T47D (cell line): ENCODE measurements at places on chromosomes 4 and X.
A peak's percentile ranks its signal among the peaks of the same experiment; 100 is the strongest.

- DNase-seq, result no peak
Measured at GRCh38 chrX:94492541-94492940, 818.5 kb downstream of the FAM133A start.

DNA sequence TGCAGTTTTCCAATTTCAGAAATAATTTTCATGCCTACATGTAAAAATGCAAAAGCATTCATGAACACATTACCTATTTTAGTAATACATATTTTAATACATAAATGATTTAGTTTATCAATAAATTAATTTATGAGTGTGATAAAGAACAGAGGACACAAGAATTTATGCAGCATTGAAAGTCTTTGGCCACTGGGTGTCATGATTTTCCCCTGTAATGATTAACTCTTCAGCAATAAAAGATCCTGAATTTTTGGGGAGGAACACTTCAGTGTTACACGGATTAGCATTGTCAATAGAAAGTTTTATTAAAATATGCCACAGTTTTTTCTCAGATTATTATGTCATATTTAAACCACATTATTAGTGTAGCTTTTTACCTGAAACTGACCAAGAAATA is 8.6 kb upstream of the VCX2 start:
- peak; percentile 11 for DNase-seq

DNA sequence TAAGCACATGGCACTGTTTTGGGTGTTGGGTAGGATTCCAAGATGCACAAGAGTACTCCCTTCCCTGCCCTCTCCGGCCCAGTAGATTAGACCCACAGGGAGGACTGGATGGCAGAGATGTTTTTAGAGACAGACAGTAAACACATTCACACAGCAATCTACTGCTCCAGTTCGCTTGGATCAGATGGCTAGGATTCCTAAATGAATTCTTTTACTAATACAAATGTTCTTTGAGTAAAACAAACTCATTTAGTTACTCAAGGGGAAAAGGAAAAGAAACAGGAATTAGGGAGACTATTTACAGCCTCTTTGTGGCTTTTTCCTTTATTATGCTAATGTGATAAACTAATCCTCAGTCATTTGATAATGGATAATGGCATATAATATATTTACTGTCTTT is 5.9 kb downstream of the SNX25 start:
- no peak for DNase-seq

- no peak for DNase-seq
Measured at GRCh38 chr4:73520821-73521220, 39.3 kb downstream of the AFM start.

- no peak for DNase-seq
Measured at GRCh38 chrX:46865281-46865680, 28.4 kb downstream of the RP2 start.

DNA sequence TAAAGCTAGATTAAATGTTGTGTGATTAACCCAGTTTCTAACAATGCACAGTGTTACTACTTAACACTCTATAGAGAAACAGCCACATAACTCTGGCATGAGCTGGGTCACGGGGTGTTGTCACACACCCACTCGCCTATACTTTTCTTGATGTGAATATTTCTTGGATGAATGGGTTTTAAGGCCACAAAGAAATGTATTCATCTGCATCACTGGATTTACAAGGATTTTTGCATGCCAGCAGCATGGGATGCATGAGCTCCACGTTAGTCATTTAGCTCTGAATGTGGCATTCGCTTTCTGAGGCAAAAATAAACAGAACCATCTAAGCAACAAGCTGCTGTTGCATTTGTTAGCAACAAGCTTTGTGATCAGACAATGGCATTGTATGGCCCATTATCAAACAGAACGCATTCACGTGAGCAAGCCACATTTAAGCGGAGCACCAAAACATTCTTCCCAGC is 89.7 kb downstream of the LRP2BP start:
- DNase-seq, result no peak

DNA sequence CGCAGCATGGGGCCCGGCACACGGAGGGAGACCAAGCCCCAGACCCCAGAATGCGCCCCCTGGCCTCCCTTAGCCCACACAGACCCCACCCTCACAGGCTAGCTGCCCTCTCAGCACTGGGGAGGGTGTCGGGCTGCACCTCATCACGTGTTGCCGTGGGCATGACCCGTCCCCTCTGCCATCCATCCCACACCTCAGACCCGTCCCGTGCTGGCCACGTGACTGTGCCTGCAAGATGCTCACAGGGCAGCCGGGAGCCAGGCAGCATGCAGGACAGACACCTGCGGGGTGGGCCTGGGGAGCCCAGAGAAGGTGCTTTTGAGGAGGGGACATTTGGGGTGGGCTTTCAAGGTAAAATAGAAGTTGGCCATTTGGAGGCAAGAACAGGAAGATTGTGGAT is 4.8 kb downstream of the MSANTD1 start:
- no peak for DNase-seq

DNA sequence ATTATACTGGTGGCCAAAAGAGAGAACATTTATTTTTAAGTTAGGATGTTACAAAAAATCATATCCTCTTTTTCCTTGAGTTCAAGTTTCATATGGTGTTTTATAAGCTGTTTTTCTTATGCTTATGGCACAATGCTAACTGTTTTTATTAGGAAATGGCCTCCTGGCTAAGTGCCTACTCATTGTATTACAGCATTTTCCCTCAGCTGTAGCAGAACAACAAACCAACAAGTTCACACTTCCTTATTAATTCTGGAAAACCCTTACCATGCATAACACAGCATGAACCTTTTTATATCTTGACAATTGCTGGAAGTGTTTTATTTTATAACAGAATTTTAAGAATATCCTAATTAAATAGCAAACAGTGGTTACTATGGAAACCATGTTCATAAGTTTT is 165.8 kb downstream of the GASK1B start:
- DNase-seq, result no peak

- DNase-seq, result no peak
Measured at GRCh38 chr4:181007751-181008150, 1235.5 kb upstream of the TENM3 start.

- no peak for DNase-seq
Measured at GRCh38 chr4:86558258-86558657, 35.9 kb upstream of the PTPN13 start.

DNA sequence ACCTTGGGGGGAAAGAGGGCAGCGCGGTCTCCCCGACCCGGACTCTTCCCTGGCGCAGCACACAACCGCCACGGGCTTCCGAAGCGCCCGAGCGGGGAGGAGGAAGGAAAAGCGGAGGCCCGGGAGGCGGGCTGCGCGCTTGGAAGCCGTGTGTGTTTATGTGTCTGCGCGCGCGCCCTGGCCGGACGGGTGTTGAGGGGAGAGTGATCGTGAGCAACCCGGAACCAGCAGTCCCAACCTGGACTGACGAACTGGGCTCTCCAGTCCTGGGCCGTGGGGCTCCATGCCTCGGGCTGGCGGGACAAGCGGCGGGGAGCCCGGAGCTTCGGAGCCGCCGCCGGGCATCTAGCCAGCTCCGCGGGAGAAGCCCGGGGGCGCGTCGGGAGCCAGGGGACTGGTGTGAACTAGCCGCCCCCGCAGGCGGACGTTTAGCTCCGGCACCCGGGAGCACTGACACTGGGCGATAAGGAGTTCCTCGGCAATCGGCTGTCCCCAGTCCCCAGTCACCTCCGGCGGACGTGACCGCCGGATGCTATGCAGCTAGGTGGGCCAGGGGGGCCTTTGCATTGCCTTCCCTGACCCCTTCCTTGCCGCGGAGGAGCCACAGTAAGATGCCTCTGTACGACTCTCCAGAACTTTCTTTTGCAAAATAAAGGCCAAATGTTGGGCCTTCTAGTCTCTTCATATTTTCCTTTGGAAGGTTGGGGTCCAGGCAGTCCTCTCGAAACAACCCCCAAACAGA is 74.8 kb upstream of the BCOR start:
- peak; percentile 59 for DNase-seq

DNA sequence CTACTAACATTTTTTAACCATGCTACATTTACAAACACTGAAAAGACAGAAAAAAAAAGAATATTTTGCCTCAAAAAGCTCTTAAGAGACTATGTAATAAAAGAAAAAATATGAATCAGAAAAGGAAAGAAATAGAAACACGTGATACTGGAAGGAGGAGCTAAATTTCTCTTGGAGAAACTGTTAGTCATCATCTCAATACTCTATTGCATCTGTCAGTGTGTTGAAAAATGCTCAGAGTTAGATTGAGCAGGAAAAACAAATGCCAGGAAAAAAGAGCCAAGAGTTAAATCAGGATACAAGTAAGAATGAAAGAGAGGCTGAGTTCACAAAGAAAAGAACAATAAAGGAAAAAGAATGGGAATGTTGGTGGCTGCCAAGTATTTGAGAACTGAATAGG is 2.6 kb downstream of the RAB28 start:
- DNase-seq, result no peak

- no peak for DNase-seq
Measured at GRCh38 chr4:109207061-109207460, 95.4 kb downstream of the COL25A1 start.

DNA sequence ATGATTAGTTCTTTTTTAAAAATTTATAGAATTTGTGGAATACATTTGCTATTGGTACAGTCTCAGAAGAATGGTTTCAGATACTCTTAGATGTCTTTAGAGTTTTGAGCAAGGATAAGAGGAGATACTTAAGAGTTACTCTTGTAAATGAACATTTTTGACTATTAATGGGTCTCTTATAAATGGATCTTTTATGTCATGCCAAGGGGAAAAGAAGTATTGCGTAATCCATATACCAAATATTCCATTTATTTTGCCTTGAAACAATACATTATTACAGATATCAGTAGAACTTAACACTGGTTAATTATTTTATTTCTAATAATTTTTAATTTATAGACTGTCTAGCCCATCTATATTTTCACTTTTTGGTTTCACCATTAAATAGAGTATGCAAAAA is 17.2 kb upstream of the DCAF4L1 start:
- no peak for DNase-seq

DNA sequence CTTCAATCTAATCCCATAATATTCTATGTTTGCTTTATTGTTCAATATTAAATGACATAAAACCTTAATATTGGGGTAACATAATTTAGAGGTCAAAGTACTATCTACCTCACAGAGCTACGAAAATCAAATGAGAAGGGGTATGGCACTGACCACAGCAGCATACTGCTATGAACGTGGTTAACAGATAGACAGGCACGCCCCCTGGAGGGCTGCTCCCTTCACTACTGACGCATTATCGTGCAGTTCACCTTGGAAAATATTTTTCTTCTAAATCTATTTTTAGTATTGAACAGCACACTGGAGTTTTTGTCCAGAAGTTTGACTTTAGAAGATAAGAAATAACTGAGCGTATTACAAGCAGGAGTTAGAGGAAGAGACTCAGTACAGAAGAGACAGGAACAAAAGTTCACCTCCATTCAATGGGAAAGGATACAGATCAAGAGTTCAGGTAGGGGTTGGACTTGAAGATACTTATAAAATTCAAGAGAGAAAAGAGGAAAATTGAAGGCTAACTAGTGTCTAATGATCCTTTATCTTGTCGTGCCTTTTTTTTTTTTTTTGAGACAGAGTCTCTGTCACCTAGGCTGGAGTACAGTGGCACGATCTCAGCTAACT is 22.7 kb downstream of the MAP9 start:
- no peak for DNase-seq

GRCh38 chr4:1756079-1756478 is 34.8 kb downstream of the TACC3 start:
- DNase-seq, result no peak

DNA sequence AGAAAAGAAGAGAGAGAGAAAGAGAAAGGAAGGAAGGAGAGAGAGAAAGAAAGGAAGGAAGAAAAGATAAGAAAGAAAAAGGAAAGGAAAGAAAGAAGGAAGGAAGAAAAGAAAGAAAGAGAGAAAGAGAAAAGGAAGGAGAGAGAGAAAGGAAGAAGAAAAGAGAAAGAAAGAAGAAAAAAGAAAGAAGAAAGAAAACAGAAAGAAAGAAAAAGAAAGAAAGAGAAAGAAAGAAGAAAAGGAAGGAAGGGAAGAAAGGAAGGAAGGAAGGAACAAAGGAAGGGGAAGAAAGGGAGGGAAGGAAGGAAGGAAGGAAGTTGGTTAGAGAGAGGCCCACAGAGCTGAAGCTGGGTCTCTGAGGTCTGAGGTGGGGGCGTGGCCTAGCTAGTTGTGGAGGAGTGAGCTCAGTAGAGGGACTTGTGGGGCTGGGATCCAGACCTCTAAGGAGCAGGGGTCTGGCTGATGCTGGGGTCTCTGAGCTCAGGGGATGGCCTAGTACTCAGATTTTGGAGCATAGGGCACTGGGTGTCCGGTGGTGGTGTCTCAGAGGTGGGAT is 27.1 kb upstream of the PDZD4 start:
- no peak for DNase-seq

- peak; percentile 7 for DNase-seq
Measured at GRCh38 chrX:44651358-44651757, 108.7 kb upstream of the FUNDC1 start.

DNA sequence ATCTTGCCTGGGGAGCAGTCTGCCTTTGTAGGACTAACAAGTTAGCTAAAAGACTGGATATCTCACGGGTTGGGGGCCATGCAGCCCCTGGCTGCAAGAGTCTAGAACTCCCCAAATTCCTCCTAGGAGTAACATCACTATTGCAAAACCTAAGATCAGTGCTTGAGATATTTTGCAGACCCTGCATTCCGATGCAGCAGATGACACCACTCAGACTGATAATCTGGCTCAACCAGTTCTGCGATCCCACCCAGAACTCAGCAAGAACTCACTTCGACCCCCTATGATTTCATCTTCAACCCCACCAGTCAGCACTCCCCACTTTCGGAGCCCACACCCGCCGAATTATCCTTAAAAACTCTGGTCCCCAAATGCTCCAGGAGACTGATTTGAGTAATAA is 834.0 kb downstream of the C4orf33 start:
- DNase-seq, result no peak

GRCh38 chrX:1597345-1598020 is 6.1 kb downstream of the AKAP17A start:
- no peak for DNase-seq

GRCh38 chr4:17786567-17786966 is 5.1 kb upstream of the FAM184B start:
- no peak for DNase-seq

DNA sequence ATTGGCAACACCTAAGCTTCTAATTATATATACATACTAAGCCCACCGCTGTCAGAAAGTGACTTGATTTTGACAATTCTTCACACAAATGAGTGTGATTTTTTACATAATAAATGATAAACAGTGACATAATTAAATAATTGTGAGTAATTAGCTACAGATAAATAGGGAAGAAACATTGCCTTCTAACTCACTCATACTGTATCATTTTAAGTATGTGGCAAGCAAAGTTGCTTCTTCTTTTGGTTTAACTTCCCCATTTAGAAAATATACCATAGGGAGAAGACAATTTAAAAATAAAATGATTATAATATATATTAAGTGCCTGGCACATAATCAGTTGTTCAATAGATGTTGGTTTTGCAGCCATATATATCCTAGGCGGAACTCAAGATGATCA is 644.2 kb downstream of the FSTL5 start:
- no peak for DNase-seq
